ENCODE measurements at places on chromosomes 6 and 20.

DNA sequence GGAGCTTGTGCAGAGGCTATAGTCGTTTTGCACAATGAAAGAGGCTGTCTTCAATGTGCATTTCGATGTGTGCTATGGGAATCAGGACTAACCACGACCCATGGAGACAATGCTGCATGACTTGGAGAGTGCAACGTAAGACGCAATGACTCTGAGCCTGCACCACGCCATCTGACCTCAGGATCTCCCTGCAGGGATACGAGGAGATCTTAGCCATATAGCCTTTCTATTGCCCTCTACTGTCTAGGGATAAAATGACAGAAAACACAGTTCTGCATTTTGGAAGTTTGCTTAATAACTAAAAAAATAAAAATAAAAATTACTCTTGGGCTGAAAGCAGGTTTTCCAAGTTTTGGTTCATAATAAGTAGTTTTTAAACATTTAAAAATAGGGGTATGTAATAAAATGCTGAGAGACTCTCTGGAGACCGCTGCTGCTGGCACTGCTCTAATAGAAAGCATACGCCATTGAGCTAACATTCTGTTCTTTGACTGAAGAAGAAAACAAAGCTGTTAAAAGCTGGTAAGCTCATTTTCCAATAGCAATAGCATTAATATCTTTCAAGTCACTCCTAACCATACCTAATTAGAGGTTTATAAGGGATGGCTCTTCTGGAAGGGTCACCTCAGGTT is 87.2 kb downstream of the PDE7B start:
- DNase-seq: no peak

- no peak for DNase-seq
Measured at GRCh38 chr20:24364482-24364881, 104.9 kb upstream of the SYNDIG1 start.

DNA sequence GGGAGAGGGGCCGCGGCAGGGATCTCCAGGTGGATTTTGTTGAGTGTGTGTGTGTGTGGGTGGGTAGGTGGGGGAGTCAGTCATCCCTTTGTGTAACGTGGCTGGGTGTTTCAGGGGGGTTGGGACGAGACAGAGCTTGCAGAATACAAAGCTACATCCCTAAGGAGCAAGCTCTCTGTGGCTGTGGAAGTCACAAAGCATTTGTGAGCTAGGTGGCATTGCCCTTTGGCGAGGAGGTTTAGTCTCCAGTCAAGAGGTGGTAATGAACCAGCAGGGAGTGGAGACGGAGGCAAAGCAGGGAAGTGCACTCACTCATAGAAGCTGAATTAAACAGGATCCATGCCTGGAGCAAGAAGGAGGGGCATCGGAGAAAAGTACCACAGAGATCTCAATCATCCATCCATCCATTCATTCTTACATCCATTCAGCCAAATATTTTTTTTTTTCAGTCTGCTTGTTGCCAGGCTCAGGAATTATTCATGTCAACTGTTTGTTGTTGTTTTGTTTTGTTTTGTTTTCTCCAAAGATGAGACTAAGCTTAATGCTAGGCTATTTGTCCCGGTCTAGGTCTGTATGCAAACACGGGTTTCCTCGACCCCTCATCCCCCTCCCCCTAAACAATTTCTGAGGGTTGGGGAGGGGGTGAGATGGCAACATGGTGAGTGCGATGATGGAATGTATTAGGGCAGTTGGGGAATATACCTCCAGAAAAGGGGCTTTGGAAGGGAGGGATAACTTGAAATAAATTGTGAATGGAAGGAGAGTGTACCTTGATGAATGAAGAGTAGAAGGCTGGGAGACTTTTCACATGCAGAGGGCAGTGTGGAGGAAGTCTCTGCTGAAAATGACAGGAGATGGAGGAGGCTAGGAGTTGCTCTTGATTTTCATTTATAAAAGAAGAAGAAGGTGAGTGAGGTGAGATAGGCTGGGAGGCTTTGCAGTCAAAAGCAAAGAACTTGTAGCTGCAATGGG is 1.0 kb downstream of the HCRTR2 start:
- no peak for DNase-seq

- DNase-seq: no peak
Measured at GRCh38 chr6:98831959-98832283, 2.5 kb upstream of the POU3F2 start.

GRCh38 chr6:47690214-47690613 is 8.2 kb upstream of the ADGRF4 start:
- DNase-seq: no peak

GRCh38 chr20:49808753-49809152 is 3.9 kb upstream of the SLC9A8 start:
- DNase-seq: no peak

GRCh38 chr20:57940376-57940775 is 230.6 kb upstream of the PMEPA1 start:
- no peak for DNase-seq

DNA sequence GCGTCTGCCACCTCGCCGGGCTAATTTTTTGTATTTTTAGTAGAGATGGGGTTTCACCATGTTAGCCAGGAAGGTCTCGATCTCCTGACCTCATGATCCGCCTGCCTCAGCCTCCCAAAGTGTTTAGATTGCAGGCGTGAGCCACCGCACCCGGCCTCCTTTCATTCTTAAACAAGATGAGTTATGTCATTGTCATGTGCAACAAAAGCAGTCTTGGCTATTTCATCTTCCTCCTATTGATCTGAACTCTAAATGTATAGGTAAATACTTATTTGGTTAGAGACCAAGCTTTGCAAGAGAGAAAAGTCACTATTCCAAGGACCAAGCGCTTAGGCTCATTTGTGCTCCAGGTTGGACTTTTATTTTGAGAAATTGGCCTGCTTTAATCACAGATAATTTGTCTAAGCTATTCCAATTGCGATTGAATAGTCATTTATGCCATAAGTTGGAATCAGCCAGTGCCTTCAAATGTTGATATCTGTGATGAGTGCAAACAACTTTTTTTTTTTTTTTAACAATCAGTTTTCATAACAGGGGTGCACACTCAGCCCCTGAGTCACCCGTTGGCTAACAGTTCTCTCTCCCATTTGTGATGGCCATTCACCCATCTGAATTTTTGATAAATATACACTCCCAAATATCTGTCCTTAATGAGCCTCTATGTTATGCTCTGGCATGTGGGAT is 167.3 kb downstream of the BCAS1 start:
- DNase-seq: no peak

DNA sequence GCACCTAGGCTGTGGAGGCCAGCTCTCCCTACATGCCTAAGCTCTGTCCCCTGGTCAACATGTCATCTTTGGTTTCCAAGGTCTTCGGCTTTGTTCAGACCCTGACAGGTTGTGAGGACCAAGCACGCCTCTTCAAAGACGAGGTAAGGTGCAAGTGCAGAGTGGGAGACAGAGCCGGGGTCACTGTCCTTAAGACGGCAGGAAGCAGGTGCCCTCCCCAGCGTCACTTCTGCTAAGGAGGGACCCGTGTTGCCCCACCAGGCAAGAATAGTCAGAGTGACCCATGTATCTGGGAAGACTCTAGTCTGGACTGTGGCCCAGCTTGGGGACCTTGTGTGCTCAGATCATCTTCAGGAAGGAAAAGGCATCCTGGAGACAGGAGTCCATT is 18.2 kb upstream of the SGK2 start:
- no peak for DNase-seq

DNA sequence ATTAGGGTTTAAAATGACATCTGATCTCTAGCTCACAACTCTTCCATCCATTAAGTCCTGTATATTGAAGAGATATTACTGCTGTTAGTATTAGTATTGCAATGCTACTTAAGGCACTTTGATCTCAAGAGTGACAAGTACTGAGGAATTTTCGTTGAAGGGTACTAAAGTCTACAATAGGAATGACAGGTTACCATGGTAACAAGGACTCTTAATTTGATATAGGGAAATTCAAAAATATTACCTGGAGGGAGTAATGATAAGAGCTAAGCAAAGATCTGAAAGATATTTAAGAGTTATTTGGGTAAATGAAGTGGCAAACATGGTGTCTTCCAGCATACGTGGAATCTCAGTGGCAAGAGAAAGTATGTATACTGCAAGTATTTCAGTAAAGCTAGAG is 518.0 kb upstream of the SLC35B3 start:
- DNase-seq: no peak

GRCh38 chr6:110720066-110720465 is 95.2 kb downstream of the CDK19 start:
- DNase-seq: no peak

DNA sequence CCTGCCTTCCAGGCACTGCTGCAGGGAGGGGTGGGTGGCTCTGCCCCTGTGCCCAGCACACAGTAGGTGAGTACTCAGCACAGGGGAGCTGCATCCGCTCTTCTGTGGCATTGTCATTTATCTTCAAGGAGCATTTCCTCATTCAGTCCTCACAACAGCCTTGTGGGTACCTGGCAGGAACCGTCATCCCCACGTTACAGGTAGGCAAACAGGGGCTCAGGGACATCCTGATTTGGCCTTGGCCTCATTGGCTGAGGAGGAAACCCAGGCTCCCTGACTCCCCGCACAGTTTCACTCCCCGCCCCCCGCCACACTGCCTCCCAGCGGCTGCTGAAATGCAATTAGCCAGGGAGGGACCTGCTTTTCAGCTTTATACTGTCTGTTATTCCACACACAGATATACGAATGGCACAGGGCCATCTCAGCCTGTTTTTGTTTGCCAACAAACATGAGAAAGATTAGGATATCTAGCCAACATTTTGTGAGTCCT is 24.2 kb upstream of the PNPLA1 start:
- DNase-seq: no peak

DNA sequence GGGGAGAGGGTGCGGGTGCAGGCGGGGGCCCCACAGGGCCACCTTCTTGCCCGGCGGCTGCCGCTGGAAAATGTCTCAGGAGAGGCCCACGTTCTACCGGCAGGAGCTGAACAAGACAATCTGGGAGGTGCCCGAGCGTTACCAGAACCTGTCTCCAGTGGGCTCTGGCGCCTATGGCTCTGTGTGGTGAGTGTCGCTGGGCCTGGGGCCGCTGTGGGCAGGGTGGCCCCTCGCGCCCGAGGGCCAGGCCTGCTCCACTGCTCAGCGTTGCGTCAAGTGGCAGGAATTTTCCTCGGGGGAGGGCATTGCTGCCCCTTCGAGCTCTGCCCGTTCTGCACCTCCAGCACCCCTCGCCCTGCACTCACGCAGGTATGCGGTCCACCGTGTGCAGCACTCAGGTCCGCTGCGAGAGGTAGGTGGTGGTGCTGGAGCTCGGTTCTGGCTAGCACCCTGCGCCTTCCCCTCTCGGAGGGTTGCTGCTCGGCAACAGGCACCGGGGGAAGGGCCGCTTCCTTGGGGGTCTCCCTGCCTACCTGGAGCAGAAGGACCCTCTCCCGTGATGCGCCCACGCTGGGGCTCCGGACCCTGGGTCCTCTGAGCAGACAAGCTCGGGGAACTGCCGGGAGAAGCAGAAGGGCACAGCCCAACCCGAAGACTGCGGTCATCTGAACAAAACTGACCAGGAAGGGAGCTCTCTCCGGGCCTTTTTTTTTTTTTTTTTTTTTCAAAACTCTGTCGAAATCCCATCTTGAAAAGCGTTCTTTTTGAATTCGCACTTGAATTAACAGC is 674 bp downstream of the MAPK14 start:
- no peak for DNase-seq

DNA sequence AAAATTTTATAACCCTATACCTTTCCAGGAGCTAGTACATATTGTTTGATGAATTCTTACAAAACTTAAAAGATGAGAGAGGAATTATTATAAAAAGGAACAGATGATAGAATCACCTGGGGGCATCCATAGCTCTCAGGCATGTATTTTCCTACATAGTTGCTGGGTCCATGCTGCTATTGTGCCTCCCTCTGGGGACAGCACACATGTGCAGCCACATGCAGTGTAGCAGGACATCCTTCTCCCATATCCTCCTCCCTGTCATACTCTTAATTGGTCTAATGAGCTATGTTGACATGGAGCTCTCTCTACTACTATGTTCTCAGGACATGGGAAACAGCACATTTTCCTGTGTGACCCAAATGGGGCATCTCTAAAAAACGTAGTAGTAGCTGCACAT is 898.2 kb upstream of the MAP3K7 start:
- no peak for DNase-seq

DNA sequence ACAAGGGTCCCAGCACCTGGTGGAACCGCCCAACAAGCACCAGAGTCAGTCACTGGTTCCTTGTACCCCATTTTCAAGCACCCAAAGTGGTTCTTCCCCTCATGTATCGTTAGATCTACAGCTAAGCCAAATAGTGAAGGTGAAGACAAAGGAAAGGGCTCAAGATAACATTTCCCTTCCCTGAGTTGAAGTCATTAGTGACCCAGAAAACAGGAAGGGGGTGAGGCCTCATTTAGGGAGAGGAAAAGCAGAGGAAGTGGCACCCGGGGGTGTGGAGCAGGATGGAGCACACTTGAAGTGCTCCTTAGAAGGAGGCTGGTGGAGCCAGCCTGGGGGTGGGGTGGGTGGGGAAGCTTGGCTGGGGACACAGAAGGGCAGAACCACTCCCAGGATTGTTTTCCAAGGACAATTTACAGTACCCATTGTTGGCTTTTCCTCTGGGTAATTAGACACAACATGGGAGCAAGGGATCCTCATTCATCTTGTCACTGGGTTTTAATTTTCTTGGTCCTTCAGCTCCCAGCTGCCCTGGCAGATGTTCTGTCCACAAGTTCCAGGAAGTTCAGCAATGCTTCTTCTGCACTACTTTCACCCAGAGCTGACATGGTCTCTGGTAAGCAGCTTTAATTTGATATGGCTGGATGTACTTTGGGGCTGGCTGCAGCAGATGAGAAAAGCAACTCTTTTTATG is 73.3 kb upstream of the CD93 start:
- DNase-seq: no peak

GRCh38 chr6:101236709-101237108 is 156.8 kb upstream of the GRIK2 start:
- no peak for DNase-seq

DNA sequence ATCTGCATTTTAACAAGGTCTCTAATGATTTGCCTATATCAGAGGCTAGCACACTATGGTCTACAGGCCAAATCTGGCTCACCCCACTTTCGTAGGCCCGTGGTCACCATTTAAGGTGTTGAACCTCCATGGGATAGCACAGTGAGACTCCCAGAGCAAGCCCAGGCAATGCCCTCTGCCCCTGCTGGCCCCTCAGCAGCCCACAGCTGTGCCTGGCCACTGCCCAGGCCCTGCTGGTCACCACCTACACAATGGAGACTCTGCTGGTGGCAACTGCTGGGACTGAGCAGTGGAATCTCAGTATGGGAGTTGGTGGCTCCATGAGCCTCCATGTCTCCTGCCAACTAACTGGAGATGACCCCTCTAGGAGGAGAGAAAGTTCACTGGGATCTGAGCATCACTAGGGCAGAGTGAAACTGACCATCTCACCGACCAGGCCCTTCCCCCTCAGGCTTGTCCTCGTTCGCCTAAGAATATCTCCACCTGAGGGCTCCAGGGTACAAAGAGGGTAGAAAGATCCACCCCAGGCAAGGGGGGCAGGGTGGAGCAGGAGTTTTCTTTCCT is 2.3 kb downstream of the ANKRD66 start:
- DNase-seq: no peak

DNA sequence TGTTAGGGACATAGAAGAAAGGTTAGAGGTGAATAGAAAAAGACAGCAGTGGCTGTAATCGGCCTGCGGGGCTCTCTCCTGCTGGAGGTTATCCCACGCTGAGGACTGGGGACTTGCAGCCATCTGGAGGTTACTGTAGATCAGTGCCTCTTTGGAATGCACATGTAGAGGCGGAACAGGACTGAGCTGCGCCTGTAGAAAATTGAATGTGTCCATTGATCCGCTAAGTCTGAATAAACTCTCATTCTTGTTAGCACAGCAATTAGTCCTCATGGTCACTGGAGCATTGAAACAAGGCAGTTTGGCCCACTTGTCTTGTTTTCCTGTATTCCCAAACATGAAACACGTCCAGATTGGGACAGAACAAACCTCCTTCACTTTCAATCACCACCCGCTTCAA is 46.3 kb upstream of the F13A1 start:
- no peak for DNase-seq
